ENCODE measurements at places on chromosomes 12 and 14.

- peaks cover 11% of the 10 kb centered on the region for H3K4me1 ChIP-seq
- no peaks in the 10 kb centered on the region for H3K27me3 ChIP-seq
- H3K4me3 ChIP-seq = peak overlapping the region; percentile 86
- H3K36me3 ChIP-seq = peaks cover 23% of the 10 kb centered on the region
- peak; percentile 26 for DNase-seq
- peak overlapping the region; percentile 76 for H3K27ac ChIP-seq
Measured at GRCh38 chr12:32755051-32755653, 545 bp downstream of the YARS2 start.

GRCh38 chr12:104971306-104971705, 13.2 kb upstream of the SLC41A2 start:
- H3K4me1 ChIP-seq = no peaks in the 10 kb centered on the region
- H3K27ac ChIP-seq = no peak overlapping the region
- H3K4me3 ChIP-seq = no peak overlapping the region
- no peak for DNase-seq
- no peaks in the 10 kb centered on the region for H3K27me3 ChIP-seq

- H3K4me3 ChIP-seq = no peak overlapping the region
- DNase-seq = no peak
- no peaks in the 10 kb centered on the region for H3K27me3 ChIP-seq
- H3K27ac ChIP-seq = no peak overlapping the region
Measured at GRCh38 chr14:102182190-102182589, 42.5 kb downstream of the WDR20 start.

- H3K36me3 ChIP-seq = no peaks in the 10 kb centered on the region
- H3K4me3 ChIP-seq = no peak overlapping the region
- H3K27ac ChIP-seq = no peak overlapping the region
Measured at GRCh38 chr12:91785655-91786498, 359.8 kb downstream of the BTG1 start.

DNA sequence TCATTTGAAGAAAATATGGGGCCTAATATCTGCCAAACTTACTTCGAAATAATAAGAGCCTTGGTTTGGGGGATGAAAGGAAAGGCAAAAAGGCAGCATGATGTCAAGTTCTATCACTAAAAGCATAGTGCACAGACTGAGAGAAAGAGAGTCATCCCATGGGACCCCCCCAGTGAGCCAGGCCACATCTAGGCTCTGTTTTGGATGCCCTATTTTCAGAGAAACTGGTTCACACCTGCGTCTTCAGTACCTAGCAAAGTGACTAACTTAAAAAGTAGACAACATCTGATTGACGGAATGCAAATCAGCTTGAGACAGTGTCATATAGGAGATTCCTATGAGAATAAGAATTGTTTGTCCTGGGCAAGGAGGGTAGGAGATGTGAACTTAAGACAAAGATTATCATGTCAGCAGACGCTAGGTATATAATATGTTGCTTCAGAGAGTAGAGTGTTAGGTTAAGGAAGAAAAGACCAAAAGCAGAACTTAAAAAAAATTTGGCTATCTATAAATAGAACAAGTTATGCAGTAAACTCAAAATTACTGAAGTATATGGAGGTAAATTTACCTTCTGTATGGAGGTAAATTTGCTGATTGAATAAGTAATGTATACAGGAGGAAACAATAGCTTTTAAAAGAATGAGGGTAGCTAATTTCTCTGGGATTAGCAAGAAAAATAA, 148.2 kb downstream of the SLC41A2 start:
- H3K27ac ChIP-seq = no peak overlapping the region
- H3K4me3 ChIP-seq = no peak overlapping the region
- no peak for DNase-seq
- no peaks in the 10 kb centered on the region for H3K27me3 ChIP-seq
- no peaks in the 10 kb centered on the region for H3K36me3 ChIP-seq

DNA sequence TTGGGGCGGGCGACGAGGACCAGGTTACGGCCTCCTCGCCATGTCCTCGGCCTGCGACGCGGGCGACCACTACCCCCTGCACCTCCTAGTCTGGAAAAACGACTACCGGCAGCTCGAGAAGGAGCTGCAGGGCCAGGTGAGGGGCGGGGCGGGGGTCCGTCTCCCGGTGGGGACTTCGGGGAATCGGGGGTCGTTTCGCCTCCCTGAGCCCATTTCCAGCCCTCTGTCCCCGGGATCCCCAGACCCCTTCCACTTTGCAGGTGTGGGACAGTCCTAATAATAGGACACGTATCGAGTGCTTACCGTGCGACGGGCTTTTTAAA, 380 bp downstream of the ANKRD13A start:
- H3K27me3 ChIP-seq = no peaks in the 10 kb centered on the region
- H3K36me3 ChIP-seq = peaks cover 4% of the 10 kb centered on the region
- peaks cover 3% of the 10 kb centered on the region for H3K4me1 ChIP-seq

DNA sequence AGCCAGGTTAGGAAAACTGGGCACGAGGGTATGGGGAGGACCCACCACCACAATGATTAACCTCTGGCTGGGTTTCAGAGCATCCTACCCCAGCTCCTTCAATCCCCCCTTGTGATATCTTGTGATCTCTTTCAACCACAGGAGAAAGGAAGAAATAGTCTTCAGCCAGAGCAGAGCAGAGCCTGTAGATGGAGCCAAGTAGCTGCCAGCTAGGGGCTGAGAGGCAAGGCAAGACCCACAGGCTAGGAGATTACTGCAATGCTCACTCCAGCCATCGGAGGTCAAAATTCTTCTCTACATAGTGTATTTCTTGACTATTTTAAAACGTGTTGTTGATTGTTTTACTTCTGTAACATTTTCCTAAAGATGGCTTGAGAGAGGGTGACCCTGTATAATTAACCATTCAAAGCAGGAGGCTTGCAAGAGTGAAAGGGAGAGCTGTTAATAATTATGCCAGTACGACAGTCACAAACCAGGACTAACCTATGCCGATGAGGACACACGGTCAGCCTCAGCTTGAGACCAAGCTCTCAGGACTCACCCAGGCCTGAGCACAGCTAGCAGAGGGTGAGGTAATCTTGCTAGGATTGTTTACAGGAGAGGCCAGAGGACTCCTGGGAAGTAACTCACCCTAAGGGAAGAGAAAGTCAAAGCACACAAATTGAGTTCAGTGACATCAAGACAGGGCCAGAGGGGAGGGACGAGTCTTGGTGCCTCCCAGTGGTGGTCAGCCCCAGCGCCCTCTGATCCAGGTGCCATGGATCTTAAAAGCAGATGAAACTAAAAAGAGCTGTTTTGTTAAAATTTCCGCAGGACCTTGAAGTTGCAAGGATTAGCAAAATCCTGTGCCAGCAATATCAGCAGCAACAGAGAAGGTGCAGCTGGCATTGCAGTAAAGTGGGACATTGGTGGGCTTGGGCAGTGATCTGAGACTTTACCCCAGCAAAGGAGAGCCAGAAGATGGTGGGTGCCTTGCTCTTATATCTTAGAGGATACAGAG, 29.8 kb upstream of the CDKN3 start:
- H3K27me3 ChIP-seq = no peaks in the 10 kb centered on the region
- no peaks in the 10 kb centered on the region for H3K4me1 ChIP-seq
- DNase-seq = no peak
- H3K27ac ChIP-seq = no peak overlapping the region
- H3K36me3 ChIP-seq = no peaks in the 10 kb centered on the region
- H3K4me3 ChIP-seq = no peak overlapping the region

GRCh38 chr14:53360829-53361228, 207.7 kb upstream of the DDHD1 start:
- no peak for DNase-seq
- H3K36me3 ChIP-seq = no peaks in the 10 kb centered on the region
- H3K27me3 ChIP-seq = no peaks in the 10 kb centered on the region
- no peak overlapping the region for H3K27ac ChIP-seq

DNA sequence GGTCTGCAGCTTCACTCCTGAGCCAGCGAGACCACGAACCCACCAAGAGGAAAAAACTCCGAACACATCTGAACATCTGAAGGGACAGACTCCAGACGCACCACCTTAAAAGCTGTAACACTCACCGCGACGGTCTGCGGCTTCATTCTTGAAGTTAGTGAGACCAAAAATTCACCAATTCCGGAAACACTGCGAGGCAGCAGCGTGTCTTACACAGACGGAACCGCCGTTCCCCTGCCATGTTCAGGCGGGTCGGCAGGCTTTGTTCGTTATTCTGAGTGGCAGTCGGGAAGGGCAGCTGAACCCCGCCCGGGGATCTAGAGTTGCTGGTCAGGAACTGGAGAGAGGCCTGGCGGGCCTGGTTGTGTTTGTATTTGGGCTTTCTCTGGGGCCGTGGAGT, 20.3 kb upstream of the LPCAT3 start:
- H3K4me1 ChIP-seq = no peaks in the 10 kb centered on the region
- H3K36me3 ChIP-seq = no peaks in the 10 kb centered on the region
- no peak for DNase-seq
- H3K27me3 ChIP-seq = no peaks in the 10 kb centered on the region

DNA sequence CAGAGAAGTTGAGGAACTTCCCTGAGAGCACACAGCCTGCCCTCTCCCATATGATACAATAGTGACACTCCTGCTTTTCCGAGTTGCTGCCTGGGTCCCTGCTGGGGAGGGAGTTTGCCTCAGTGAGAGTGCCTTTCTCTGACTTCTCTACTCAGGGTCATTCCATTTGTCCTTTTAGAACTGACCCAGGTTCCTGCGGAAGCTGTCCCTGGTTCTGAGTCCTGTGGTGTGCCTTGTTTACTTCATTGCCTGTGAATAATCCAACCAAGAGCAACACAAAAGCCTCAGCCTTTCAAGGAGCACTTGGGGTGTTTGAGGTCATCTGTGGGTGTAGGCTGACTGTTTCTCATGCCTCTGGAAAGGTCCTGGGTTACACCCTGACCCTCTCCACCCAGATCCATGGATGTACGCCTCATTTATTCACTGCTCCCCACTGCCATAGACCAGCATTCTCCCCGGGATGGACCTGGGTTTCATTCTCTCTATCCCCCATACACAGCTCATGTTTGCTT, 13.6 kb downstream of the SERPINA1 start:
- no peaks in the 10 kb centered on the region for H3K4me1 ChIP-seq
- no peaks in the 10 kb centered on the region for H3K27me3 ChIP-seq
- no peak overlapping the region for H3K27ac ChIP-seq
- no peaks in the 10 kb centered on the region for H3K36me3 ChIP-seq

DNA sequence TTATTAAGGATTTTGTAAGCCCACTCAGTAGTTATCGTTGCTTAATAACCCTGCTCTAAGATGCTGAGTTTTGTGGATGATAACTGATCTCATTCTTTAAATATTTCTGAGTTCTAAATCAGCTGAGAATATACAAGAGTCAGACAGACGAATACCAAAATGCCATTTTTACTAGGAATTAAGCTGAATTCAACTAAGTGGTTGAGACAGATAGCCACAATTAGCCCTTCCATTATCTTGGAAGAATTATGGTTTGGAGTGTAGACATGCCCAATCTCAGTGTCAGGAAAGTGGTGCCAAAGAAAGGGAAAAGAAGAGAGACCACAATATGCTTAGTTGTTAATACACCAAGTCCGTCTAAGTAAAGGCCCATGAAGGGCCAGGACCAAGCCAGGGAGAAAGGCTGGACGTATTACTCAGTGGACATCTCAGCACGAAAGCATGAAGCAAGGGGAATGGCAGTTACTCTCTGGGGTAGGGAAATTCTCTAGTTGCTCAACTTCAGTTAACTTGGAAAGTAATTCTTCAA, 58.6 kb downstream of the KCNA5 start:
- no peak overlapping the region for H3K27ac ChIP-seq
- no peaks in the 10 kb centered on the region for H3K27me3 ChIP-seq
- H3K4me1 ChIP-seq = no peaks in the 10 kb centered on the region
- H3K36me3 ChIP-seq = no peaks in the 10 kb centered on the region
- no peak for DNase-seq

DNA sequence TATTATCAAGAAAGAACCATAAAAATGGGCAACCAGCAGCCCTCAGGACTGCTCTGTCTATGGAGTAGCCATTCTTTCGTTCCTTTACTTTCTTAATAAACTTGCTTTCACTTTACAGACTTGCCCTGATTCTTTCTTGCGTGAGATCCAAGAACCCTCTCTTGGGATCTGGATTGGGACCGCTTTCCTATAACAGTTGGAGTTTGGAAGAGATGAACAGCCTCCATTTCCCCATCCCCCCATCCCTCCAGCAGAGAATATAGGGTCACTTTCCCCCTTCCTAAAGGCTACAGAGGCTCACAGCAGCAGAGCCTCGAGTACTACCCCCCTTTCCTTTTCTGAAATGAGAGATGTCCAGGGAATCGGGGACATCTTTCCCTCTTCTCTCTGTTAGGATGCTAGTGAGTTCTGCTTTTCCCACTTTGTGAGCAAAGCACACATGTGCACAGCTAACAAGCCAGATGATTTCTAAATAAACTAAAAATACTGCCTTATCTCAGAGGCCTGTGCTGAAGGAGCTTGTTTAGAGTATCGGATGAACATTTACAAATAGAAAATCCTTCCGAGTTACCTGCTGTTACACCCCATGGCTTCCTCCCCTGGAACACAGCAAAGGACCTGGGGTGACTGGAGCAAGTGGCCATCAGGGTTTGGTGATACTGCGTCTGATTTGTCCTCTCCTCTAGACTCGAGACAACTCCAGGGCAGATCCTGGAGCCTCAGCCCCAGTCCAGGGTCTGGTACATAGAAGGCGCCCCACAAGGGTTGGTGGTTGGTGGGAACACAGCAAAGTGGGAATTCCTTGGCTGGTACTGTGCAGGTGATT, 144.2 kb downstream of the SLC38A6 start:
- H3K4me3 ChIP-seq = no peak overlapping the region
- no peaks in the 10 kb centered on the region for H3K27me3 ChIP-seq
- H3K36me3 ChIP-seq = no peaks in the 10 kb centered on the region
- H3K27ac ChIP-seq = no peak overlapping the region
- no peaks in the 10 kb centered on the region for H3K4me1 ChIP-seq

GRCh38 chr12:117743761-117744160, 225.0 kb downstream of the KSR2 start:
- no peaks in the 10 kb centered on the region for H3K4me1 ChIP-seq
- H3K36me3 ChIP-seq = no peaks in the 10 kb centered on the region
- H3K4me3 ChIP-seq = no peak overlapping the region
- DNase-seq = no peak

DNA sequence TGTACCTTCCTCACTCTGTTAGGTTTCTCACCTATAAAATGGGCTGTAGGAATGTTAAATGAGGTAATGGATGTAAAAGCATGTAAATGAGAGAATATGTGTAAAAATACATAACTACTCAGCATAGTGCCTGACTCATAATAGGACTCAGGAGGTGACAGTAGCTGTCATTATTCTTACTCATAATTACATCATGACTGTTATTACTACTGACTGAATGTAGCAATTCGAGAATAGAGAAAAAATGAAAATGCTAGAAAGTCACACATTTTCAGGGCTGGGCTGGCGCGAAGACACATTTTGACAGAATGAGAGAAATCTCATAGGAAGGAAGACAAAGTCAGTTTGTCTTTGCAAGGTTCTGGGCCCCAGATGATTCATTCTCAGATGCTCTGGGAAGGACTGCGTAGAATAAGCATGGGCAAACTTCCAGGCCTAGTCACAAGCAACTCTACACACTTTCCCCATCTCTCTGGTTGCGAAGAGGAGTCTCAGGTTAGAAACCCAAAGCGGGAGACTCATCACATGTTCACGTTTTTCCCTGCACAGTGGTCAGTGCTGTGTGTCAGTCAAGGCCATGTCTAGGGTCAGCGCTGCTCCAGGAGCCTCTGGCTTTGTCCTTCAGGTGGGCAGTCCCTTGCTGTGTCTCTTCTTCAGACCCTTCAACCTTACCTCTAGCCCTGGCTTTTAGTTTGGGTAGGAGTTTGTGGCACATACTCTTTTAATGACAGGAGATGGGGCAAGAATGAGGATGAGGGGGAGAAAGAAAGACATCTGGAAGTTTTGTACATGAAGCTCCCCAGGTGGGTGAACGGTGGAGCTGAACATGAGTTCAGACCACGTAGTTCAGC, 8.4 kb downstream of the GPRC5A start:
- no peaks in the 10 kb centered on the region for H3K4me1 ChIP-seq
- no peaks in the 10 kb centered on the region for H3K36me3 ChIP-seq
- no peak overlapping the region for H3K4me3 ChIP-seq
- DNase-seq = no peak
- H3K27ac ChIP-seq = no peak overlapping the region
